ENCODE measurements at places on chromosomes 12 and 14.

DNA sequence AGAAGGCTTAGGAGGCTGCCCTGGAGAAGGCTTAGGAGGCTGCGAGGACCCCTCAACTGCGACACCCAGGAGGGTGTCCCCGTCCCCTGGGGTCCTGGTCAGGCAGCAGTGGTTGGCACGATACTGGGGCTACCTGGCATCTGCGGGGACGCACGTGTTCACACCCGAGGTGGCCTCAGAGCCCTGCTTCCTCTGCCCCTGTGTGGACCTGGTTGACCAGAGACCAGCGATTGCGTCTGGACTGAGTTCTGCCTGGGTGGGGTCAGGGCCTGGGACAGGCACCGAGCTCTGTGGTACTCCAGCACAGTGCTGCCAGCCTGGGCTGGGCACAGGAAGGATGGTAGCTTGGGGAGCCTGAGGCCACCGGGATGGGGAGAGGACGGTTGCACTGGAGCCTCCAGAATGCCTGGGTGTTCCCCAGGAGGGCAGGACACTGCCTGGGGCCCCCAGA lies 735 bp downstream of the ASPG start:
- DNase-seq = no peak

GRCh38 chr14:104805941-104806624 lies 5.2 kb downstream of the ZBTB42 start:
- no peak for DNase-seq

GRCh38 chr14:94334872-94335271 lies 11.7 kb upstream of the SERPINA6 start:
- no peak for DNase-seq

DNA sequence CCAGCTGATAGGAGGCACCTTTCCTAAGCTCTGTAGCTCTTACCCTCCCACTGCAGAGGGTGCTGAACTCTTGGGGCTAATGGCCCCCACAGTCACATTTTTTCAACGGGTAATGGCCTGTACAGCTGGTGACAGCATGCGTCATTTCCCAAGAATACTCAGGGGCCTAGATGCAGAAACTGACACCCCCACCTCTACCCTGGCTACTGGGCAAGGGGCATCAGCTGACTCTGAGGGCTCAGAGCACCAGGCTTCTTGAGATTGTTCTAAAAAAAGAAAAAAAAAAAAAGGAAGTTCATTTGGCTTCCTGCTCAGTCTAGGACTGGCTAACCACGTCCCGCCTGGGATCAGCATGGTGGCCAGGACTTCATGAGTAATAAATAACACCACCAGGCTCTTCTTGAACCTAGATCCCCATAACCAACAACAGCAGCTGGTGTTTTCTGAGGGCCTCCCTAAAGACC lies 35.2 kb downstream of the ZFP36L1 start:
- DNase-seq = no peak

DNA sequence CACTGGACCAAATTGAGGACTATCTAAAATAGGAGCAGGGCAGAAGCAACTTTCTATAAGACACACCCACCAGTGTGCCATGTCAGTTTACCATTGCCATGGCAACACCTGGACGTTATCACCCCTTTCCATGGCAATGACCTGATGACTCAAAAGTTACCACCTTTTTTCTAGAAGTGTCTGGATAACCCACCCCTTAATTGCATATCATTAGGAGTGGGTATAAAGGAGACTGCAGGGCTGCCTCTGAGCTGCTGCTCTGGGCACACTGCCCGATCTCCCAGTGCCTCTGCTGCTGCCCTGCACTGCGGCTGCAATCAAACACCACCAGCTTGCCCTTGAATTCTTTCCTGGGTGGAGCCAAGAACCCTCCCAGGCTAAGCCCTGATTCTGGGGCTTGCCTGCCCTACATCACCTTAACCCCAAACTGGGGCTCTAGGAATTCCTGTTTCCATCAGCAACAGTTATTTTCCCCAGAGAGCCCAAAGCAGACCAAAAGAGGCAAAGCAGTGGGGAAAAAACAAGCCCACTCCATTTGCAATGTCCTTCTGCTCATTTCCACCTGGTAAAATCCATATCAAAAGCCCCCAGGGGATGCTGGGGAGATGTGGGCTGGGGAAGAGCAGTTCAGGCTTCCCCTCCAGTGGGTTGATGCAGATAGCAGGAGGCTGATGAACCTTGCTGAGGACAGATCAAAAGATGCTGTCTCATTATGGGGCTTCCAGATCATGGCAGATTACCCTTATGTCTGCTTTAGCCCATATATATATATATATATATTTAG lies 129.5 kb upstream of the NCOR2 start:
- no peak for DNase-seq

DNA sequence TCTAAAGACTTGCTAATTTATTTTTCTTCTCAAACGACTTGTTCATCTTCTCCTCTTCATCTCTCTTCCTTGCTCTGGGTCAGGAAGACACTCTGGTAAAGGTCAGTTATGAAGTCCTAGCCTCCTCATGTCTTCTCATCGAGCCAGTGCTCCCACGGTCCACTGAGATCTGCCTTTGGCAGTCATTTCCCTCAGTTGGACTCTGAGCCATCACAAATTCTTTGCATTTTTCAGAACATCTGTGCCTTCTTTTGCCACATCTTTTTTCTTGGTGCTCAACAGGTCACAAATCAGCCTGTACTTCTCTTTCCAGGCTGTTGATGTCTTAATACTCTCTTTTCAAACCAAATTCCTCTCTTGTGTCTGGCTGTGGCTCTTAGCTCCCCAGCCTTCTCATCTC lies 49.7 kb downstream of the IGF1 start:
- no peak for DNase-seq

- DNase-seq = no peak
These were observed 90.2 kb downstream of the PPP1R12A start for GRCh38 chr12:79844693-79845092.

DNA sequence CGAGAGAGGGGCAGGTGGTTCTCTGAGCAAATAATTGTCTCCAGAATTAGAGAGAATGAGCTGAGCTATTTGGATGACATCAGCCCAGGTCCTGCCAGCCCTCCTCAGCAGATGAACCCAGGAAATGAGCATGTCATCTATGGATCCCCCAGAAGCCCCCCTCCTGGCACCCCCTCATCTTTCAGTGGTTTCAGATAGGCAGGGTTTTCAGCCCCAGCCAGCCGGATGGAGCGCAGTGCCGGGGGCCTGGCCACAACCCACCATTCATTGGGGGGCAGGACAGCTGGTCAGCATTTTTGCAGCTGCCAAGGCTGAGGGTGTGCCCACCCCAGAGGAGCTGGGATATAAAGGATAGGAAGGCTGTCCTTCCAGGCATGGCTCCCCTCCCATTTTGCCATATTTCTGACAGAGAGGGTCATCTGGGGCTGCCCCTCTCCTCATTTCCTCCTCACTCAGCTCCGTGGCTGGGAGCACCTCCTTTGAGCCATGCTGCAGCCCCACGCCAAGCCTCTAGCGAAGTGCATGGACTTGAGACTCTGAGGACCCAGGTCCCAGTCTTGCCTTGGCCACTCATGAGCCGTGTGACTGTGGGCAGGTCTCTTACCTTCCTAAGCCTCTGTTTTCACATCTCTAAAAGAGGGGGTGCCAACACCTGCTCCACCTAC lies 6.0 kb upstream of the KRT71 start:
- no peak for DNase-seq

GRCh38 chr12:67843257-67843656 lies 146.0 kb upstream of the IFNG-AS1 start:
- no peak for DNase-seq

GRCh38 chr12:11836282-11837151 lies 187.0 kb downstream of the ETV6 start:
- DNase-seq = no peak

DNA sequence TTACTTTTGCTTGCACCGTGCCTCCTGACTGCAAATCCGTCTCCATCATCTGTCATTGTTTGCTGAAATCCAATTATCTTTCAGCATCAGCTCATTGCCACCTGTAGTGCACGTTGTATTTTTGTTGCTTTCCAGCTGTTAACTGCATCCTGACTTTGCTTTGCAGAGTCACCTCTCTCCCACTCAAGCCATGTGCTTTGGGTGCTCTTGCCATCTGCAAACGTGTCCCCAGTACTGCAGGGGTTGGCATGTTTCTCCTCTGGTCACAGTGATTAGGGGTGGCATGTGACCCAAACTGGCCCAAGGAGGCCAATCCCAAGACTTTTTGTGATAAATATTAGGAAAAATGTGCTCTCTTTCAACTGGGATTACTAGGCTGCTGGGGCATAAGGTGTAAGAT lies 10.5 kb upstream of the TMED2 start:
- DNase-seq = no peak

- no peak for DNase-seq
These were observed 78.7 kb downstream of the FZD10 start for GRCh38 chr12:130240831-130241590.

GRCh38 chr14:34098045-34098984 lies 147.4 kb upstream of the EGLN3 start:
- peak; percentile 53 for DNase-seq

GRCh38 chr12:62957233-62957953 lies 22.4 kb upstream of the PPM1H start:
- no peak for DNase-seq

DNA sequence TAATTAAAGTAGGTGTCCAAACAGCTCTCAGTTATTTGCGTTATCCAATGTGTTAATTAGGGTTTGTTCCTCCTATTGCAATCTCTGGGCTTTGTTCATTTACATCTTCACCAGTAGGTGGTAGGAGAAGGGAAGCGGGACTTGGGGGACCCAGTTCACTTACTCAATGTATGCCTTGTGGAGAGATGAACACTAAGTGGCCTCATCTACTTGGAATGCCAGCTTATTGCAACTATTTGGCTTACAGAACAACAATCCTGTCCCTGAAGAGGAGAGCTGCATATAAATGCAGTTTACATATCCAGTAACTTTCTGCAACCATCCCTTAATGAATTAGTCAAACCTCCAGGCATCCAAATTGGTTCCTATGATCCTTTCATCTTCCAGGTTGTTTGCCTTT lies 417.1 kb upstream of the CCDC196 start:
- no peak for DNase-seq

- no peak for DNase-seq
These were observed 11.4 kb downstream of the RPS6KL1 start for GRCh38 chr14:74911704-74912103.

DNA sequence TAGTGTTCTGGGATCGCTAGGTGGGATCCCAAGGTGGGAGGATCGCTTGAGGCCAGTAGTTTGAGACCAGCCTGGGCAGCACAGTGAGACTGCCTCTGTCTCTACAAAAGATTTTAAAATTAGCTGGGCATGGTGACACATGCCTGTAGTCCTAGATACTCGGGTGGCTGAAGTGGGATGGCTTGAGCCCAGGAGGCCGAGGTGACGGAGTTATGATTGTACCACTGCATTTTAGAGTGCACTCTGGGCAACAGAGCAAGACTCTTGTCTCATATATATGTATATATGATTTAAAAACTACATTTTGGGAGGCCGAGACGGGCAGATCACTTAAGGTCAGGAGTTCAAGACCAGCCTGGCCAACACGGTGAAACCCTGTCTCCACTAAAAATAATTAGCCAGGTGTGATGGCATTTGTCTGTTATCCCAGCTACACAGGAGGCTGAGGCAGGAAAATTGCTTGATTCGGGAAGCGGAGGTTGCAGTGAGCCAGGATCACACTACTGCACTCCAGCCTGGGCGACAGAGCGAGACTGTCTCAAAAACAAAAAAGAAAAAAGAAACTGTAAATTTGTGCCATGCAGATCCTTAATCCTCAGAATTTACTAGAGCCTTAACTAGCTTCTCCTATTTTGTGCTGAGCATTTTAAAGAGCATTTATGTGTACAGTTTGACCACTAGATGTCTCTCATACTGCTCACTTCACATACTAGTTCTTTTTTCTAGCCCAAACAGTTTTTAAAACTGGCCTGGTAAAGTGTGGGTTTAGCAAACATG lies 114.8 kb downstream of the MON2 start:
- peak; percentile 89 for DNase-seq

DNA sequence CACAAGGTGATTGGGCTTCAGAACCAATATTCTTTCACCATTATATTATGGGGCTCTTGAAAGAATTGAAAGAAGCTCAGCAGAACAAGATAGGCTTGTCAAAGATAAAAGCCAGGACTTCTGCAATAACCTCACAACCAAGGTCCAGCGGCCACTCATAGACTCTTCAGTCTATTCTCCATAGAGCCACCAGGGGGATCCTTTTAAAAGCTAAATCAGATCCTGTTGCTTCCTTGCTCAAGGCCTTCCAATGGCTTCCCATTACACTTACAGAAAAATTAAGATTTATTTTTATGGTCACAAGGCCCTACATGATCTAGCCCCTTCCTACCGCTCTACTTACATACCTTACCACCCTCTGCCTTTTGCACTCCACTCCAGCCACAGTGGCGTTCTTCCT lies 169.6 kb downstream of the C12orf42 start:
- DNase-seq = no peak

- no peak for DNase-seq
These were observed 142.2 kb downstream of the PAWR start for GRCh38 chr12:79548610-79548924.
